Bladder microvascular endothelial cell (primary cell): ENCODE measurements at places on chromosomes 1 and 21. TPM values are rescaled to one million over a fixed set of nuclear protein-coding genes. Genes with fewer than 3 reads are reported as not detected.

Gene LAD1
- total RNA-seq = 0.16 TPM in 1 of 2 replicates, not detected in the other

Gene SRSF10
- 70.4 and 135 TPM in 2 replicates for total RNA-seq

Gene EFNA4
- 4.2 and 13.6 TPM in 2 replicates for total RNA-seq

Gene PGBD5
- 0.16 and 0.25 TPM in 2 replicates for total RNA-seq

Gene LDLRAD1
- total RNA-seq = not detected in 2 replicates

Gene F13B
- total RNA-seq = not detected in 2 replicates

Gene CACNA1S
- total RNA-seq = not detected in 2 replicates

Gene GUK1
- total RNA-seq = 531 and 686 TPM in 2 replicates

Gene IFI44L
- 3.1 and 5.7 TPM in 2 replicates for total RNA-seq

Gene TEDDM1
- not detected in 2 replicates for total RNA-seq

Gene TSACC
- total RNA-seq = 0.32 TPM in 1 of 2 replicates, not detected in the other

Gene ASCL5
- total RNA-seq = not detected in 2 replicates

Gene IFI16
- total RNA-seq = 58.0 and 76.9 TPM in 2 replicates

Gene VCAM1
- total RNA-seq = 4.5 and 84.6 TPM in 2 replicates

Gene HOOK1
- 0.19 TPM in 1 of 2 replicates, not detected in the other for total RNA-seq

Gene KIF1B
- 19.8 and 69.6 TPM in 2 replicates for total RNA-seq

Gene KRTAP11-1
- not detected in 2 replicates for total RNA-seq

Gene HES3
- not detected in 2 replicates for total RNA-seq

Gene PODN
- under 0.01 and 0.25 TPM in 2 replicates for total RNA-seq

Gene SPATA46
- total RNA-seq = not detected in 2 replicates

Gene EXOSC10
- total RNA-seq = 42.3 and 72.1 TPM in 2 replicates

Gene PLA2G2D
- total RNA-seq = not detected in 2 replicates

Gene FAM72D
- total RNA-seq = 1.5 and 1.8 TPM in 2 replicates

Gene TGFB2
- 0.97 and 82.6 TPM in 2 replicates for total RNA-seq

Gene RSPO1
- not detected in 2 replicates for total RNA-seq

Gene SPRR3
- not detected in 2 replicates for total RNA-seq
